GM13976 (cell line): ENCODE measurements at places on chromosomes 7 and 10.

DNA sequence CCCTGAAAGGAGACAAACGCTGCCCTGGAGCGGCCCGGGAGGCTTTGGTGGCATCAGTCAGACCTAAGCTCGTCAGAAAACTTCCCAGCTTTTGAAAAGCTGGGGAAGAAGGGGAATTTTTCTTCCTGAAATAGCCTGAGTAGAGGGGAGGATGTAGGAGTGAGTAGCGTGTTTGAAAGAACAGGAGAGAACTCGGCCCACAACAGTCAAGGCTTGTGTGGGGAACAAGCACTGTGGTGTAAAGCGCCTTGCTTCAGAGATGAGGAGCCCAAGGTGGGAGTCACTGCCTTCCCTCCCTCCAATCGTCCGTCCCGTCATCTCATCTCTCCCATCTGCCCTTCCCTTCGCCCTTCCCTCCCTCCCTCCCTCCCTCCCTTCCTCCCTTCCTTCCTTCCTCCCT, 273.3 kb downstream of the CAMK1D start:
- no peak for DNase-seq

- no peak for DNase-seq
These were observed 90.7 kb downstream of the PARP12 start for GRCh38 chr7:139972029-139972428.

DNA sequence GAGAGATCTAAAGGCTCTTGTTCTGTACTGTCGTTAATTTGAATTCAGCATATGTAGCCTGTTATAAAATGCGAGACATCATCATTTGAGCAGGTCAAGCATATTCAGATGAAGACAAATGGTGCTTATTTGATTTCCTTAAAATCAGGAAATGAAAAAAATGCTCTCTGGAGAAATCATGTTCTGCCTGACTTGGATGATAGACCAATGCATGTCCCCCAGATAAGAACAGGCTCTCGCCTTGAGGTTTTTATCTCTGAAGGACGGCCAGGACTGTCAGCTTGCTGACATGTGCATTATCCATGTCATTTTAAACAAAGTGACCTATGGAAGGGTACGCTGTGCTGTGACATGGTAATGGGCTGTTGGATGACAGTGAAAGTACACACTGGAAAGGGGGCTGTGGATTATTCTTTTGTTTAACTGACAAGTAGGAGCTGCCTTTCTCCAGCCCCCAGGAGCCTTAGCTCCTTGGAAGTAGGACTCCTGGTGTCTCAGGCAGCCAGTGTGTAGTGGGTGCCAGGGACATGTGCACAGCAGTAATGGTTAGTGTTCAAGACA, 695.1 kb upstream of the GALNT17 start:
- DNase-seq = no peak

DNA sequence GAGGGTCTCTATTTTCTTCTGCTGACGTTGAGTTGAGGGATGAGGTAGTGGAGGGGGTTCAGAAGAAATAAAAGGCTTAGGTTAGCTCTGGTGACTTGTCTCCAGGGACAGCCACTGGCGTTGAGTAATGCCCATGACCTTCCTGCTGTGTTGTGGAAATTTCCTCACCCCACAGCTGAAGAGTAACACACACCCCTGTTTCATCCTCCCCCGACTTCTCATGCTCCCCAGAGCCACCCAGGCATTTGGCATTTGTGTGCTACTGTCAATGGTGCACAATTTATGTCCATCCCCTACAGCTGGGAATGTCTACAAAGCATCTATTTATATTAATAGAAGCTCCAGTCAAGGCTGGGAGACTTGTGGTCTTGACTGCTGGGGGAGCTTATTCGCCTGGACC, 4.7 kb upstream of the TMEM72 start:
- DNase-seq = no peak

DNA sequence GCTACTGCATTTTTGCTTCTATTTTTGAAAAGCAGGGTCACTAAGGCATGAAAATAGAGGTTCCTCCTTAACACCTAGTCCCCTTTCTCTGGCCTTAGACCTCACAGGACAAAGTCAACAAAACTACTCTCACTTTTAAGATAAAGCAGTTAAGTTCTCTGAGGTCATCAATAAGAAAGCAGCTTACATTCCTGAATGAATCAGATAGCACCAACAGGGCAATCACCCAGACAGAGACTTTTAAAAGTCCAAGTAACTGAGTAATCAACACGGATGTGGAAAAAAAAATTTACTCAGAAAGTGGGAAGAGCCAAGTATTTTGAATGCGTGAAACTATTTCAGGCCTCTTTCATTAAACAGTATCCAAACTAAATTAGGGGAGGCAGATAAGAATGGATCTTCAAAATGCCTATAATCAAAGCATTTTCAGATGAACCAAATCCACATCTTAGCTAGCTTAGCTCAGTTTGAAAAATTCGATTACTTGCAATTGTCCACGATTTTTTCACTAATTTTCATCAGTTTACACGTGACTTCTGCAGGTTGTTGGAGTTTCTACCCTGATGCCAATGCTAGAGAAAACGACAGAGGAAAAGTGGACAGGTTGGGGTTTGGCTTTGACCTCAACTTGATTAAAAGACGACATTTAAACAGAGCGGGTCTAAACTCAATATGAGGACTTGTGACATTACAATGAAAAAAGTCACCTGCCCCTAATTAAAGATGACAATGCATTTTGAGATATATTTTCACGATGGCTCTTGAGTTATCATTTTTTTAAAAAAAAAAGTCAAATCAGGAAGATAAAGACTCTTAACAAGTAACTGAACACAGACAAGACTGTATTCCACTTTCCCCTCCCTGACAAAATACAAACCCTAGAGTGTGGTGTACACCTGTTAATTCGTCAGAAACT, 1.6 kb downstream of the BEND7 start:
- no peak for DNase-seq

DNA sequence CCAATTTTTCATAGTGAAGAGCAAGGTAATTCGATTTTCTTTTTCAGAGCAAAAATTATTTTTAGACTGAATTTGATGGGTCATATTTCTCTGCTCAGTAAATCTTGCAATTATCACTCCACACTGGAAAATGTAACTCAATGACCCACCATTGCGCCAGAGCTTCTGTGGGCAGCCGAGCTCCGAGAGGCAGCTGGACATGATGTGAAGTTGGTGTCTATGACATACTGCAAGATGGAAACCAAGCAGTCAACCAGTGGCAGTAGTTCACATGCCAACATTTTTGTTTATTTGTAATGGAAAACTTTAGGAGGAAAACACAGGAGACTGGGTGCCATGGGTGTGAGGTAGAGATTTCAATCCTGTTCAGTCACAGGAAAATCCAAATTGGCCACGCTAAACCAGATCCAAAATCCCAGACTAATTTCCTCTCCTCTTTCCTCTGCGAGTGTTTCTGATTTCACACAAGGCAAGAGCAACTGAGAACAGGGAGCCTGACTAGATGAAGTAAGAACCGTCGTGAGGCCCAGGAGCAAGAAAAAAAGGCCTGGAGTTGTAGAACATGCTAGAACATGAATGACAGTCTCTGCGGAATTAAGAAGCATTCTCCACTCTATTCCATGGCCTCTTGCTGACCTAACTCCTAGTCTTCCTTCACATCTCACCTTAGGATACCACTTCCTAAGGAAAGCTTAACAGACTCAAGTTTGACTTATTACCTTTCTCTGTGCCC, 39.3 kb downstream of the CALD1 start:
- DNase-seq = no peak
